ENCODE measurements at places on chromosomes 2 and 18. TPM values are rescaled to one million over a fixed set of nuclear protein-coding genes. Genes with fewer than 3 reads are reported as not detected.

The M1AP gene
- 0.16 TPM for total RNA-seq

DNA sequence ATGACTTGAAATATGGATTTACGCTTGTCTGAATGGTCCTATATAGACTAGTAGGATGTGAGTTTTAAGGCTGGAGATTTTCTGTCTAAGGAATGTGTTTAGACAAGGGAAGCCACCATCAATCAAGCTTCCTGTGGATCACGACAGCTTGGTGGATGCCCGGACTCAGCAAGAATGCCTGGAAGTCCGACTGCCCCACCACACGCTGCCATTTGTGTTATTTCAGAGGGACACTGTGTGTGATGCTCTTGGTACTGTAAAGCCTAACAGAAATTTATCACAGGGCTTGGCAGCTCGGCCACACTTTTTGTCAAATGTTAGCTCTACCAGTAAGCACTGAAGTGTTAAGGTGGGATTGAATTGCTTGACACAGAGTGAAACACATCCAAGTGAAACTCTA is 127.1 kb upstream of the CDH7 start:
- H3K4me3 ChIP-seq: no peak overlapping the region
- H3K36me3 ChIP-seq: no peaks in the 10 kb centered on the region
- H3K27ac ChIP-seq: no peak overlapping the region
- no peak for DNase-seq

DNA sequence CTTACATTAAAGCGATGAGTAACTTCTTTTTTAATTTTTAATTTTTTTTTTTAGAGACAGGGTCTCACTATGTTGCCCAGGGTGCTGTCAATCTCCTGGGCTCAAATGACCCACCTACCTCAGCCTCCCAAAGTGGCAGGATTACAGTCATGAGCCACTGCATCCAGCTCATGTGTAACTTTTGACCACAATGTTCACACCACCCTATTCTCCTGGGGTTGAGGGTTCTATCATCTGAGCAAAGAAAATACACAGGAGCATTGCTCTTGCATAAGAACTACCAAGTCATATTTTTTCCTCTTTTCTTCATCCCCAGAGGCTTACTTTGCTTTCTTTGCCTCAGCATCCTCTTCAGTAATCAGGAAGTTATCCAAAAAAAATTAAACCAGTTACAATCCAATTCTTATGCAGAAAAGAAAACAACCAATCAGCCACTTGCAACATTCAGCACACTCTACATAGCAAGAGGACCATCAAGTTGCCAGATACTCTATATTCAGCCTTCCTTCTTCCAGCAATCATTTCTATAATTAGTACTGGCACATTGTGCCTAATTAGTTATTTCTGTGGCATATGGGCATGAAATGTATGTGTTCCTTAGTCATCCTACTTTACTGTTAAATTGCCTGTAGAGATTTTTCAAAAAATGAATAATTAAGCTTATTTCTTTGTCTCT is 345.6 kb downstream of the AKAIN1 start:
- DNase-seq: no peak
- no peaks in the 10 kb centered on the region for H3K4me1 ChIP-seq
- no peaks in the 10 kb centered on the region for H3K36me3 ChIP-seq
- no peaks in the 10 kb centered on the region for H3K27me3 ChIP-seq
- no peak overlapping the region for H3K4me3 ChIP-seq
- no peak overlapping the region for H3K27ac ChIP-seq

DNA sequence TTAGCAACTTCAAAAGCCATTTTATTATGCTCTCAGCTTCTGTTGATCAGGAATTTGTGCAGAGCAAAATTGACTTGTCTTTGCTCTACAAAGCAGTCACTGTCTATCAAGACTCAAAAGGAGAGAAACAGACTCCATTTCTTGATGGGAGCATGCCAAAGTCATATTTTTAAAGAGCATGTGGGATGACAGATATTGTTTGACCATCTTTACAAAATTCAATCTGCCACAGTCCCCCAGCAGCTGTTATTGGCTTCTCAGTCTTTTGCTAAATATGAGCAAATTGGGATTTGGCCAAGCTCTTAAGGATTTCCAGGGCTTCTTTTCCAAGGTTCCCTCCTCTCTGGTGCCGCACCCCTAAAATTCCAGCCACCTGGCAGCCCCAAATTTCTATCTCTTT is 67.9 kb downstream of the TEX51 start:
- H3K4me1 ChIP-seq: peaks cover 9% of the 10 kb centered on the region
- no peak for DNase-seq
- no peaks in the 10 kb centered on the region for H3K27me3 ChIP-seq

The SULT1C2 gene
- total RNA-seq: not detected

DNA sequence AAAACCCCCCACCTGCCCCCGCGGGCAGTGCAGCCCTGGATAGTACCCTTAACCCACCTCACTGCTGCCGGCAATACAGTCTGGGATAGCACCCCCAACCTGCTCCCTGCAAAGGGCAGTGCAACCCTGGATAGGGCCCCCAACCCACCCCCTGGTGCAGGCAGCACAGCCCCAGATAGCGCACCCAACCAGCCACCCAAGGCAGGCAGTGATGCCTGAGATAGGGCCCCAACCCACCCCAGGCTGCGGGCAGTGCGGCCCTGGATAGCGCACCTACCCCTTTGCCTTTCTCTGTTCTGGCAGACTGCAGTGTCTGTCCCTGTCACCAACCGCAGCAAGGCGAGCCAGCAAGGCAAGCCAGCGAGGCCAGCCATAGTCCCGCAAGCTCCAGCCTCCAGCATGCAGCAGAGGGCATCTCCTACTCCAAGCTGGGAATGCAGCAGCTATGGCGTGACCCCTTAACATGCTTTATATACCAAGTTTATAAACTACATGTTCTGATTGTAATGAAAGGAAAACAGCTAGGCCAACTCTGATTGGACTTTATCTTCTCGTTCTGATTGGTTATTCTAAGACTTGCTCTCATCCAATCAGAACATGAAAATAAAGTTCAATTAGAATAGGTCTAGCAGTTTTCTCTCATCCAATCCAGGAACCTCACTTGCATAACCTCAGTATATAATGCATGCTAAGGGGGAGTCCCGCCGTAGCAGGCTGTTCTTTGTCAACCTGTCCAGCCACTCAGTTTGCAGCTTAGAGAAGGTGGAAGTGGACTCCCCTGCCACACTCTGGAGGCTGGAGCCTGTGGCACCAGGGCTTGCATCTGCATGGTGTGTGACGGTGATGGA is 34.1 kb upstream of the ANKRD62 start:
- H3K27ac ChIP-seq: no peak overlapping the region
- DNase-seq: no peak
- no peak overlapping the region for H3K4me3 ChIP-seq

The TACR1 gene
- total RNA-seq: 0.54 TPM

- H3K4me1 ChIP-seq: no peaks in the 10 kb centered on the region
- DNase-seq: no peak
- no peak overlapping the region for H3K27ac ChIP-seq
- no peaks in the 10 kb centered on the region for H3K27me3 ChIP-seq
- H3K36me3 ChIP-seq: no peaks in the 10 kb centered on the region
Measured at GRCh38 chr2:174527959-174528358, 41.1 kb upstream of the GPR155 start.

The SLC14A1 gene
- not detected for total RNA-seq

- peak within 1 kb of the TSS; percentile 53 for H3K4me3 ChIP-seq
- DNase-seq: no peak
- H3K4me1 ChIP-seq: peaks cover 18% of the 10 kb centered on the region
- no peak within 1 kb of the TSS for H3K27ac ChIP-seq
- H3K36me3 ChIP-seq: no peaks in the 10 kb centered on the region
Measured at GRCh38 chr2:102619414-102620319, at the start of gene SLC9A2. SLC9A2 (plus strand) TSS chr2:102619553; CDS start chr2:102619849, 296 bp downstream.

- no peak overlapping the region for H3K27ac ChIP-seq
- no peak overlapping the region for H3K4me3 ChIP-seq
- DNase-seq: no peak
- no peaks in the 10 kb centered on the region for H3K36me3 ChIP-seq
Measured at GRCh38 chr2:45083175-45083574, 73.9 kb upstream of the SIX2 start.

The REG3G gene
- not detected for total RNA-seq

The AMER3 gene
- 1.4 TPM for total RNA-seq

The PDE1A gene
- total RNA-seq: 37.1 TPM

The UCN gene
- 6.5 TPM for total RNA-seq

DNA sequence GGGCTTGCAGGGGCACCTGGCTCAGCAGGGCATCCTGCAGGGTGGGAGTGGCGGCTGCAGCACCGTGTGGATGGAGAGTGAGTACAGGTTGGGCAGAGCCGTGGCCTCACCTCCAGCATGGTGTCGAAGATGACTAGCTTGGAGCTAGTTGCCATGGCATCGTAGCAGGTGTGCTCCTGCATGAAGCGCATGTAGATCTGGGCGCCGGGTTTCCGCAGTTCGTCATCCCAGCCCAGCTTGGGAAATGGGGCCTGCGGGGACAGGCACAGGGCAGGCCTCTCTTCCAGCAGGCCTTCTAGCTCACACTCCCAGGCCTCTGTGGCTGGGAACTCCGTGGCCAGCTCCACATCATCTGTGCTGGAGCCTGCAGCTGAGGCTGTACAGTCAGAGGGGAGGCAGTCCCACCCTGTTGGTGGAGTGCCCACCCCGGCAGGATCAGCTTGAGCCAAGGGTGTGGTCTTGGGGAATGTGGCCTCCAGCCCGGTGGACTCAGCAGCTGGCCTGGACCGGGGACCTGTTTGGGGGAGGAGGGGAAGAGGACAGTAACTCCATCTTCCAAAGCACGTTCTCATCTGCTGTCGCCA is 1.6 kb downstream of the PRKAG3 start:
- H3K27ac ChIP-seq: no peak overlapping the region
- H3K4me1 ChIP-seq: no peaks in the 10 kb centered on the region
- H3K4me3 ChIP-seq: no peak overlapping the region
- peaks cover 28% of the 10 kb centered on the region for H3K27me3 ChIP-seq

GRCh38 chr2:205806143-205806905 is 124.0 kb downstream of the NRP2 start:
- peaks cover 49% of the 10 kb centered on the region for H3K4me1 ChIP-seq
- no peaks in the 10 kb centered on the region for H3K36me3 ChIP-seq
- H3K4me3 ChIP-seq: no peak overlapping the region
- H3K27me3 ChIP-seq: no peaks in the 10 kb centered on the region
- DNase-seq: no peak
- H3K27ac ChIP-seq: no peak overlapping the region

GRCh38 chr2:53933329-53933728 is 37.5 kb downstream of the PSME4 start:
- no peak overlapping the region for H3K27ac ChIP-seq
- no peak for DNase-seq
- H3K36me3 ChIP-seq: peaks cover 100% of the 10 kb centered on the region
- H3K4me3 ChIP-seq: no peak overlapping the region

DNA sequence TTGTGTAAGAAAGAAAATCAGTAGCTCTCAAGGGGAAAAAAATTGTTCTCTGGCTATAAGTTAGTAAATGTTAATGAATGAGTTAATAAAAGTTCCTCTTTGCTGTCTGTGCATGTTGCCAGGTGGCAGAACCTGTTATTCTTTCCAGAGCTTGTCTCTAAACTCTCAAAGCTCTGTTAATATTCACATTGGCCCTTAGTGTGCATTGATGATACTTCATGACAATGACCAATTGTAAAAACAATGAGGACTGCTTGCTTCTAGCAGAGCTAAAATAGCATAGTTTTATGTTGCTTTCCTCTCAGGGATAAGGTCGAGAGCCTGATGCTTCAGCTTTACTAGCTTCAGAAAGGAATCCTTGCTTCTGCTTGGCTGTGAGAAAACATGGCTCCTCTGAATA is 91.5 kb downstream of the RAD51AP2 start:
- no peaks in the 10 kb centered on the region for H3K4me1 ChIP-seq
- no peaks in the 10 kb centered on the region for H3K27me3 ChIP-seq
- H3K27ac ChIP-seq: no peak overlapping the region

DNA sequence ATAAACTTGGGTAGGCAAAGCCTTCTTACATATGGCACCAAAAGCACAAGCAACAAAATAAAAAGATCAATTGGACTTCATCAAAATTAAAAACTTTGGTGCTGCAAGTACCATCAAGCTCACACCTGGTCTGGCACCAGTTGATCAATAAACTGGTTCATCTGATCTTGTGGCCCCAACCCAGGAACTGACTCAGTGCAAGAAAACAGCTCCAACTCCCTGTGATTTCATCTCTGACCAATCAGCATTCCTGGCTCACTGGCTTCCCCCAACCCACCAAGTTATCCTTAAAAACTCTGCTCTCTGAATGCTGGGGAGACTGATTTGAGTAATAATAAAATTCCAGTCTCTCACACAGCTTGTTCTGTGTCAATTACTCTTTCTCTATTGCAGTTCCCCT is 8.4 kb downstream of the EPG5 start:
- no peaks in the 10 kb centered on the region for H3K4me1 ChIP-seq
- no peak overlapping the region for H3K27ac ChIP-seq
- peaks cover 8% of the 10 kb centered on the region for H3K36me3 ChIP-seq
- H3K27me3 ChIP-seq: no peaks in the 10 kb centered on the region
- DNase-seq: no peak
- H3K4me3 ChIP-seq: no peak overlapping the region
